CD4-positive, alpha-beta T cell treated with Interleukin-6 at 100 ng/mL for 8 hours (primary cell): ENCODE measurements at places on chromosomes 7 and 10.

DNA sequence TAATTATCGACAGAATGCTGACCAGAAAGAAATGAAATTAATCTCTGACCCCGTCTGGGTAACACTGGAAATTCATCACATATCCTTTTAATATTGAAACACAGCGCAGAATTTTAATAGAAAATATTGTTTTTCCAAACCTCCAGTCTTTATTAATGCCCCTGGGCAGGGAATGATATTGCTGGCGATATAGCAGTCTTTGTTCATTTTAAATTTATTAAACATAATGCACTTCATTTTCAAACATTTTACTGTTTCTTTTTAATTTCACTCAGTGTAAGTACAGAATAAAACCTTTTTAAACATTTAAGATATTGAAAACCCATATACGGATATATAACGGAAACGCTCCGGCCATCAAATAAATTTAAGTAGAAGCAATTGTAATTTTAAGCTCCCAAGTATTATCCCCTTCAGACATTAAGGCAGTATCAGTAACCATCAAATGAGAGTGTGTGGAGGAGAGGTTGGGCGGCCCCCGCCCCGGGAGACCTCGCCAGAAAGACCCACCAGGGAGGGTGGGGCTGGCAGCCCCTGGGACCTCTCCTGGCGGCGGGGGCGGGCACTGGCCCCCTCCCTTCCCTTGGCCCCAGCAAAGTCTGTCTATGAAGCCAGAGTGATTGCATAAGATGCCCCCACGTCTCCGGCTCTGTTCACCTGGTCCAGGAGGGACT, 10.8 kb downstream of the UNCX start:
- no peak for DNase-seq

- no peak for DNase-seq
These were observed 87.9 kb downstream of the SLC16A9 start for GRCh38 chr10:59621771-59622170.

GRCh38 chr7:119982884-119983283, 290.1 kb upstream of the KCND2 start:
- DNase-seq, result no peak

GRCh38 chr7:50209461-50210135, 94.9 kb upstream of the IKZF1 start:
- DNase-seq, result peak; percentile 30
